ENCODE measurements at places on chromosomes 1 and 21.

DNA sequence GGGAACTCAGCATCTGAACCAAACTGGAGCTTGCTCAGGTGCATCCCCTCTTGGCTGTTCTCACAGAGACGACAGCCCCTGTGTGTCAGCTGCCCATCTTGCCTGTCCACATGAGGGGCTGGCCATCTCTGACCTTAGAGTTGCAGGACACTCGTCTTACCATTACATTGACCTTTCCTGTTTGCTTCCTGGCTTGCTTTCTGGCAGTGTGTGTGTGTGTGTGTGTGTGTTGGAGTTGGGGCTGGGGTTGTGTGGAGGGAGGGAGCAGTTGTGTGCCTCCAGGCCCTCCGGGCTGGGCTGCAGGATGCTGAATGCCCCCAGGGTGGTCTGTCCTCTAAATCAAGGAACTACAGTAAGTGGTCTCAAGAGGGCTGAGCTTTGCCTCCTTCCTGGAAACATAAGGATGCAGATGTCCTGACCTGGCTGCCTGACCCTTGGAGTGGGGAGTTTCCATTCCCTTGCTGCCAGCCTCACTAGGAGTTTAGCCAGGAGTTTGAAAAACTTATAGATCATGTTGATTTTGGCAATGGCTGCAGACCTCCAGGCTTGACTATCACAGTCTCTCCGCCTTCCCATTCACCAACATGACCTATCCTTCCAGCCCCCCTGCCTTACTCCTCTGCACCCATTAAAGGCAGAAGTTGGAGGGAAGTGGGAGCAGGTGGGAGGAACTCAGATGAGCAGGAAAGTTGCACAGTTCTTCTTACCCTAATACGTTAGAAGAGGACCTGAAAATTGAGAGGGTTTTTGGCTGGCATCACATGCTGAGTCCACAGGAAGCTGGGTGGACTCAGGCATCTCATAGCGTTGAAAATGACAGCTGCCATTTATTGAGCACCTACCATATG lies 19.0 kb downstream of the RASSF5 start:
- DNase-seq: no peak

- DNase-seq: no peak
These were observed 254.8 kb upstream of the PLXNA2 start for GRCh38 chr1:208499026-208499425.

DNA sequence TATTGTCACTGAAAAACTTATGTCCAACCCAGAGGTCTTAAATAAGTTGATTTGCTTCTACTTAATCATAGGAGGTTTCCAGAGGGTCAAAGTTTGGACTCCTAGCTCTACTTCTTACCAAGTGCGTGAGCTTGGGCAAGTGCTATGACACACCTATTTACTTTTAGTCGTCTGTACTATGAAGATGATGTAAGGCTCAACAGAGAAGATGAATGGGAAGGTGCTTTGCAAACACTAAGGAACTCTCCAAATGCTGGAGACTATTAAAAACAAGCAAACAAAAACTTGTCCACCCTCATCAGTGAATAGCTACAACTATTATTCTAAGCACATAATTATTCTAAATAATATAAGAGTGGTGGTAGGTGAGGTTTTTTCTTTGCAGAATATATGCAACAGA lies 232.3 kb upstream of the USP24 start:
- DNase-seq: no peak

- DNase-seq: no peak
These were observed 42.0 kb downstream of the NIBAN1 start for GRCh38 chr1:184932319-184932718.

GRCh38 chr1:94272388-94272787 lies 35.0 kb upstream of the ARHGAP29 start:
- no peak for DNase-seq

DNA sequence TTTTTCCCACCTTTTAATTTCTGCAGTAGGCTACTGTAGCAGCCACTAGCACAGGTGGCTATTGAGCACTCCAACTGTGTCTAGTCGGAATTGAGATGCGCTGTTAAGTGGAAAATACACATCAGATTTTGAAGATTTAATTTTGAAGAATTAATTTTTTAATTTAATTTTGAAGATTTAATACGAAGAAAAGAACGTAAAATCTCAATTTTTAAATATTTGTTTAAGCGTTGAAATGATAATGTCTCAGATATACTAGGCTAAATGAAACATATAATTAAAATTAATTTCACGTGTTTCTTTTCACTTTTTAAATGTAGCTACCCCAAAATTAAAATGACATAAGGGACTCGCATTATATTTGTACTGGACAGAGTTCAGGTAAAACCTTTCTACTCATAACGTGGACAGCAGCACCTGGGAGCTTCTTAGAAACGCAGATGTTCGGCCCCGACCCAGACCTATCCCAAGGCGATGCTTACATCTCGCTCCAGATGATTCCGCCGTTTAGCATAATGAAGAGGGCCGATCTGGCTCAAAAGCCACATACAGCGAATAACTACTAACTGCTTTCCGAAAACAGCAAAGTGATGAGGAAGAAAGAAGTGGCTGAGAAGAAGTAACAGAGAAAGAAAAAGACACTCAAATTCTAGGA lies 717 bp downstream of the CRYZL1 start:
- no peak for DNase-seq

DNA sequence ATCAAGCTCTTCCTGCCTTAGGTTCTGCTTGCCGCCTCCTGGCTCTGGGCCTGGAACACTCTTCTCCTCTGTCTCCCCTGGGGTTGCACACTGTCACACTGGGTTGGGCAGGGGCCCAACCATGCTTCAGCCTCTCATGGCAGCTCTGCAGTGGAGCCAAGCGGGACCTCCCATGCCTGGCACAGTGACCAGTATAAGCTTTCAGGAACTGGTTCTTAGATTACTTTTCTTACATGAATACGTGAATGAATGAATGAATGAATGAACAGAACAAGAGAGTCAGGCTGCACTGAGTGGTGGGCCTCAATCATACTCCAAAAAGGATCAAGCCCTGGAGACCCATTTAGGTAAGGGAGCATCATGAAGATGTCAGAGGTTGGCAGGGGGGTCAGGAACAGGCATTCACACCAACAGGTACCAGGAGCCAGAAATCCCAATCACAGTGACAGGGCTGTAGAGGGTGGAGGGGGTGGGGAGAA lies 30.8 kb upstream of the TMEM125 start:
- no peak for DNase-seq

GRCh38 chr1:7178336-7178735 lies 393.1 kb downstream of the CAMTA1 start:
- no peak for DNase-seq

- DNase-seq: peak; percentile 89
These were observed at the start of gene CCDC181 for GRCh38 chr1:169427081-169427641. Gene CCDC181 (minus strand): TSS chr1:169427474. CDS start chr1:169424927, 2,547 bp downstream.

- no peak for DNase-seq
These were observed 14.1 kb downstream of the DDAH1 start for GRCh38 chr1:85450832-85451231.

GRCh38 chr1:200535605-200536004 lies 84.9 kb downstream of the KIF14 start:
- no peak for DNase-seq

DNA sequence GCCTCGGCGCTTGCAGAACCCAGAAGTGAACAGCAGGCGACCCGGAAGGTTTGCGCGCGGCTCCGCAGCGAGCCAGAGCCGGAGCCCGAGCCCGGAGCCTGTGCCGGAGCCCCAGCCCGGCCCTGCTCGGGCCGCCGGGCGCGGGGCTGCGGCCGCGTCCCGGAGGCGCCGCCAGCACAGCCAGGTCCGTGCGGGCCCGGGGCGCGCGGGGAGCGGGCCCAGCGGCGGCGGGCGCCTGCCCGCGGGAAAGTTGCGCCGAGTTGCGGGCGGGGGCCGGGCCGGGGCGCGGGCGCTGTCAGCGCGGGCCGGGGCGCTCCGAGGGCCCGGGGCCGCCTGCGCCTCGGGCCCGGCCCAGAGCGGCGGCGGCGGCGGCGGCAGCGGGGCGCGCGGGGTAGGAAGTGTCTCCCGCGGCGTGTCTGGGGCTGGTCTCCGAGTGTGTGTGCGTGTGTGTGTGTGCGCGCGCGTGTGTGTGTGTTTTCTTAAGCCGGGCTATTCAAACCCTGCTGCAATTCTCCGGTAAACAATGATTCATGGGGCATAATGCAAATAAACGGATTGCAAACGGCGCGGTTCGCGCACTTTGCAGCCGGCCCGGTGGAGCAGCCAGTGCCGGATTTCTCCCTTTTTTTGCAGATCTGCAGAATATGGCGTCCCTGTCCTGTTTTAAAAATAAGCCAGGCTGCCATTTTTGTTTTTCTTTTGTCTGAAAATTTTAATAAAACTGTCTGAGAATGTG lies at the start of gene ZNF362:
TSS of gene ZNF362 (plus strand) at position 22 of the 736 bp plus-strand sequence. CDS start 14,083 bp downstream, outside the sequence.
- peak; percentile 76 for DNase-seq

DNA sequence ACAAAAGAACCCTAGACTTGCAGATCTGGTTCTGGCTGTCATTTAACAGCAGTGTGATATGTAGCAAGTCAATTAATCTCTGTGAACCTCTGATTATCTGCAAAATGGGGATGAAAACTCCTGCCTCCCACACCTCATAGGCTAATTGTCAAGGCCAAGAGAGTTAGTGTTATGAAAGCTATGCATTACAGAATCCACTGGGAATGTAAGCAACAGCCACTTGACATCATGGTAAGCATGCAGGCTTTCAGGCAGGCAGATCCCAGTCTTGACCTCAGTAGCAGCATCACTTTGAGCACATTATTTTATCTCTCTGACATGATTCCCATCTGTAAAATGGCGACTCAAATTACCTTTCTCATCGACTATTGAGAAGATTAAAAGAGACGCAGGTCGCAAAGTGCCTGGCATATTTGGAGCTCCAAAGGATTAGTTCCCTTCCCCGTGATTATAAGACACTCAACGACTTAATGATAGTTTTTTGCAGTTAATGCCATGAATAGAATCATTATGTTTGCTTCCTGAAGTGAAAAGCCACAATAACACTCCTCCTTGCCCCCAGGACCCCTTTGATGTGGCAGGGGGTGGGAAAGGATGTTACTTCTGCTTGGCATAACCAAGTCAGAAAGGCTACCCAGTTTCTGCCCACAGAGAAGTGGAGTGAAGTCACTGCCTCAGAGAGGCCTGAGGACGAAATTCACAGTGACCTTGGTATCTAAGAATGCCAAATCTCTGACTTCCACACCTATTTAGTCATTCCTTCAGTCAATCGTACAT lies 273.0 kb upstream of the NFIA start:
- DNase-seq: no peak

DNA sequence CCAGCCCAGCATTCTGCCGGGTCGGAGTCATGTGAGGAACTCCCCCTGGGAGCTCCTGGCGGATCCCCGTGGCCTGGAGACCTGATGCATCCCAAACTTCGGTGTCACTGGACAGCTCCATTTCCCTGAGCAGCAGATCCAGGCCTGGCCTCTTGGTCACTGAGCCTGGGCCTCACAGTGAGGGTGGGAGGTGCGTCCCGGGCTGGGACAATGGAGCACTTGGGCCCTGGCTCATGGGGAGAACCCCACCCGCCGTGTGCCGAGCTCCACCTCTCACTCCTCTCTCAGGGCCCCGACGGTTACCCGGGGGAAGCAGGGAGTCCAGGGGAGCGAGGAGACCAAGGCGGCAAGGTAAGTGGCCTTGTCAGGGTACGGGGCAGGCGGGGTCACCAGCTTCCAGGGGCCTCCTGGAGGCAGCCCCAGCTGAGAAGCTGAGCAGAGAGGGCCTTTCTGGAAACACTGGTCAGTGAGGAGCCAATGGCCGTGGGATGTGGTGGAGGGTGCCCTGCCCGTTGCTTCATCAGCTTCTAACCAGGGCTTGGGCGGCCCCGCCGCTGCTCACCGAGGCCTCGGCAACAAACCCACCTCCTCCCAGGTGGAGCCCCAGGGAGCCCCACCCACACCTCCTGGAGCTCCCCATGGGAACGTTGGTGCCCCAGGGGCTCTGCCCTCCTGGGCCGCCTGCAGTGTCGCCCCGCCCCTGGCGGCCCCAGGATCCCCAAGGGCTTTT lies 19.8 kb downstream of the COL6A2 start:
- DNase-seq: no peak

- no peak for DNase-seq
These were observed 16.7 kb upstream of the AVPR1B start for GRCh38 chr1:206133751-206134415.

DNA sequence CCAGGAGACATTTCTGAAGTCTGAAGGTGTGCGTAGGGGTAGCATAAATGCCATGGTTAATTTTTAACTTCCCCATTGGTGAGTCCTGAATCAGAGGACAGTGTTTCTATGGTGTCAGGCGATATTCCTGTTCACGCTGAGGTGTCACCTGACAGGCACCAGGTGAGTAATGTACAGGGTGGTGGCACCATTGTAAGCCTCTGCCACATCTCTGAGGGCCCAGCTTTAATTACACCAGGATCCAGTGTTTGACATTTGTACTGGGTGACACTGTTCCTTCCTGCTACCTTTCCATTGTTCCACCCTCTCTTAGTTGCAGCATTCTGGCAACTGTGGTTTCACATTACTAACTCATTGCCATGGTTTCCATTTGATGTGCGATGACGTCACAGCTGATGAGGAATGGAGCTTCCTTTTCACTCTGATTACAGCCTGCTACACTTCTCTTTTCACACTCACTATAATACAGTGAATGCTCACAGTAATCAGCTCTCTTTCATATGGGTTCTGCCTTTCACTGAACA lies 40.6 kb upstream of the MARK1 start:
- DNase-seq: peak; percentile 65

- no peak for DNase-seq
These were observed 42.7 kb downstream of the RHOU start for GRCh38 chr1:228778026-228778425.

- DNase-seq: no peak
These were observed at the start of gene MMEL1 for GRCh38 chr1:2632561-2633361. Gene MMEL1 (minus strand): TSS chr1:2633016. CDS start chr1:2629484, 3,532 bp downstream.

GRCh38 chr1:213996320-213997037 lies 8.7 kb downstream of the PROX1 start:
- no peak for DNase-seq

GRCh38 chr1:29282924-29283803 lies 46.8 kb downstream of the PTPRU start:
- DNase-seq: no peak

DNA sequence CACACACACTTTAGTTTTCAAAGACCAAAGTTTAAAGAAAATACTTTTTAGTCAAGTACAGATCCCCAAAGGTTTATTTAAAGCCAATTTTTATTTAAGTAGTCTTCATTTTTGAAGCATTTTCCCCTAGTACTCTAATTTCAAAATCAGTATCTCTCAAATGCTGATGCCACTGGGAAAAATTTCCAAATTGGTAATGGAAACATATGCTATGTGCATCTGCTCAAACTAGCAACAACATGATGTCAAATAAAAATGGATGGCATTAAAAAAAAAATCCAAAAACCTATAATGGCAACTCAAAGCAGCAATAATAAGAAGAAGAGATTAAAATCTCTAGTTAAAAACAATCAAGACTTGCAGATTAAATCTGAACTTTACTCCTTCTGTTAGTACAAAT lies 58.6 kb downstream of the ZNHIT6 start:
- no peak for DNase-seq

All from NCI-H510A (cell line).